ENCODE measurements at places on chromosomes 7 and 10.

DNA sequence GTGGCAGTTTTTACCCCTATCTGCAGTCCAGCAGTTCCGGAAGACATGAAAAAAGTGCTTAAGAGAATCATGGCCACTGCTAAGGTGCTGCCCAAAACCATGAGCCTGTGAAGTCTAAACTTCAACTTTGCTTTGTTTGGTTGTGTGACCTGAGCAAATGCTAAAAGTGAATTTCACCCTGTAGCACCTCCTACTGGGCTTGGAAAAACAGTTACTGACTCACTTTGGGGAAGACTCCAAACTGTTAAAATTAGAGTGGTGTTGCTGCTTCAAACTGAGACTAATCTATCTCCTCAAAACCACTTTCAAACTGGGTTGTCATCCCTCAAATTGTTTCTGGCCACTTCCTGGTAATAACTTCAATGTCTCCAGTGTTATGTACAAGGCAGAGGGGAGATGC, 21.3 kb downstream of the MKX start:
- no peak for DNase-seq

GRCh38 chr10:100683004-100683403, 62.4 kb upstream of the PAX2 start:
- no peak for DNase-seq

GRCh38 chr7:33108554-33109004, 625 bp downstream of the RP9 start:
- no peak for DNase-seq

DNA sequence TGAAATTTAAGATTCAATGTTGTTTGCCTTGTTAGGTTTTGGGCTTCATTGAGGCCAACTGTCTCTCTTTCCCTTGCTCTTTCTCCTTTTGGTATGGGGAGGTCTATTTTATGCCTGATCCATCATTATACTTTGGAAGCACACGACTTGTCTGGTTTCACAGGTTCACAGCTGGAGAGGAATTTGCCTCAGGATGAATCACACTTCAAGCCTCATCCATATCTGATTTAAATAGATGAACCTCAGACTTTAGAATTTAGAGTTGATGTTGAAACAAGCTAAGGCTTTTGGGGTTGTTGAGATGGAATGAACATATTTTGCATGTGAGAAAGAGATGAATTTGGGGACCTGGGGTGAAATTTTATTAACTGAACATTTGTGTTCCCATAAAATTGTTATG, 150.5 kb upstream of the IGFBP3 start:
- DNase-seq: no peak

DNA sequence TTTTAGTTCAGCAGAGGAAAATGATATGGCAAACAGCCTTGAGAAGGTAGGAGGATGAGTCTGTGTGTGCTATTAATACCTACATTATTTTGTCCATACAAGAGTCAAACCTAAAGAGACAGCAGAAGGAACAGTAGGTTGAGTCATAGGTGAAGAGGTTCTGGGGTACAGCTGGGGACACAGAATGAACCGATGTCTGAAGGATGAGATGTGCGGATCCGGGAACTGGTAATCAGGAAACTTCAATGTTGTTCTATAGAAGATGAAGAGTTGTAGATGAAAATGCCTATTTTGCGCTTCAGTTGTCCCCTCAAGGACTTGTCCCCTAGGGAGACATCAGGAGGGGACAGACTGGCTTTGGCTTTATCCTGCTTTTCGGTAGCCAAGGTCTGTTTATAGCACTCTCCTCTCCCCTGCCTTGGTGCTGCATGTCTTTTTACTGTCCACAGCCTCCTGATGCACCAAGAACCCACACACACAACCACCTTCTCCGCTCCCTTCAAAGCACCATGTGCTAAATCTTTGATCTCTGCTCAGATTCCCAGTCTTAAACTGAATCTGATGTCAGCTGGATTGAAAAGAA, 94.6 kb downstream of the GNAT3 start:
- no peak for DNase-seq

- no peak for DNase-seq
These were observed 451.7 kb upstream of the TEX47 start for GRCh38 chr7:89247207-89247606.

GRCh38 chr7:13279854-13280435, 592.5 kb downstream of the ARL4A start:
- peak; percentile 61 for DNase-seq

GRCh38 chr7:26087321-26088091, 64.5 kb upstream of the NFE2L3 start:
- no peak for DNase-seq

DNA sequence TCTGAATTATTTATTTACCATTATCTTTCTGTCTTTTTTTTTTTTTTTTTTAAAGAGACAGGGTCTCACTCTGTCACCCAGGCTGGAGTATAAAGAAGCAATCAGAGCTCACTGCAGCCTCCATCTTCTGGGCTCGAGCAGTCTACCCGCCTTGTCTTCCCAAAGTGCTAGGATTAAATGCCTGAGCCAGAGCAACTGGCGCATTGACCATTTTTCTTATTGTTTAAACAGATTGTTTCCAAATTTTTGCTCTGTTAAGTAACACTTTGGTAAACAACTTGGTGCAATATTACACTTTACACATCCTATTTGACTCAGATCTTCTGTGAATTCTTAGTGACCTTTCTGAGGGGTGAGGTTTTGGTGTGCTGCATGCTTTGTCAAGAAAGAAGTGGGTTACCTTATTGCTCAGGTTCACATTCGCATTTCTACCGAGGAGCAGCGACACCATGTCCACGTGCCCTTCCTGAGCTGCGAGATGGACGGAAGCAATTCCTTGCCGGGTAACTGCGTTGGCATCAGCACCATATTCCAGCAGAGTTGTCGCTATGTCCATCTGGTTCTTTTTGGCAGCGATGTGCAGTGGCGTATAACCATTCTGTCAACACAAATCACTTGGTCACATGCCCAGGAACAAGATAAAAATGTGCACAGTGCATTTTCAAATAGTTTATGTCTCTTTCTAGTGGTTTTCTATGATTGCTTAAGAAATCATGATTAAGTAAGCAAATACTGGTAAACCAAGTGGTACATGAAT, 203.2 kb downstream of the ANK3 start:
- DNase-seq: no peak

DNA sequence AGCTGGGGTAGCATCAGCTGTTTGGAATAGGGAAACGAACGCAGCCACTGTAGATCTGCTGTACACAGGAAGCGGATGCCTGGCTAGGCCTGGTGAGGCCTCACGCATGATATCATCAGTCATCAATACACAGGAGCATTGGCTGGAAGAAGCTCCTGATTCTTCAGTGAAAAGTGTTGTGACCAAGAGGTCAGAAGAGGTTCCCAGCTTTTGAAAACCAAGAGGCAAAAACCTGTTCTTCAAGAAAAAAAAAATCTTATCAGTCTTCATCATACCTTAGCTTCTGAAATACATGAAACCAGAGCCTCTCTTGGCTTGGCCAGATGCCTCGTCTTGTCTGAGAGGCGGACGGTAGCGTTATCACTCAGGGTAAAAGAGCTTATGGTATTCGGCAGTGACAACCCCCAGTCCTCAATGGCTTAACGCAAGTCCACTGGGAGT, 139.3 kb upstream of the TCF7L2 start:
- DNase-seq: no peak

DNA sequence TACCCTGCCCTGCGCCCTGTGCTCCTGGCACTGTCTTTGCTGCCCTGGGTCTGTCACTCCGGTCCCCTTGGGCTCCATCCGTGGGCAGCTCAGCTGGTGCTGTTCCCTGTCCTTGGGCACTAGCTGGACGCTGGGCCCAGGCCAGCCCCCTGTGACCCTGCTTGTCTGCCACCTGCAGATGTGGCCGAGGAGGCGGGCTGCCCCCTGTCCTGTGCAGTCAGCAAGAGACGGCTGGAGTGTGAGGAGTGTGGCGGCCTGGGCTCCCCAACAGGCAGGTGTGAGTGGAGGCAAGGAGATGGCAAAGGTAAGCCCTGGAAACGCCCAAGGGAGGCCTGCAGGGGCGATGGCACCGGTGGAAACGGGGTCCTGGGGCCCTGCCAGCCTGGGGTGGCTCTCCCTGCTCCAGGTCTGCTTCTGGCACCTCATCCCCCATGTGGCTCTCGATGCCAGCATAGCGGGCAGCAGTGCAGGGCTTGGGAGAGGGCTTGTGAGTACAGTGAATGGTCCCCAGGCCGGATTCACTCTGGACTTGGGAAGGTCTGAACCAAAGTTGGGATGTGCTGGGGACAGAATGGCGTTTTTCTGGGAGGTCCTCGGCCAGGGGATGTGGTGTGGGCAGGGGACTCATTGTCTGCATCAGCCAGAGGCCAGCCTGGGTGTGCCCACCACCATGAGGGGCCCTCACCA, 26.2 kb upstream of the CSGALNACT2 start:
- no peak for DNase-seq

- DNase-seq: no peak
These were observed 1128.7 kb downstream of the CNTNAP2 start for GRCh38 chr7:147245274-147245673.

GRCh38 chr7:148699782-148700629, 1.3 kb downstream of the CUL1 start:
- no peak for DNase-seq

GRCh38 chr10:95694665-95695064, 938 bp upstream of the TCTN3 start:
- DNase-seq: no peak

DNA sequence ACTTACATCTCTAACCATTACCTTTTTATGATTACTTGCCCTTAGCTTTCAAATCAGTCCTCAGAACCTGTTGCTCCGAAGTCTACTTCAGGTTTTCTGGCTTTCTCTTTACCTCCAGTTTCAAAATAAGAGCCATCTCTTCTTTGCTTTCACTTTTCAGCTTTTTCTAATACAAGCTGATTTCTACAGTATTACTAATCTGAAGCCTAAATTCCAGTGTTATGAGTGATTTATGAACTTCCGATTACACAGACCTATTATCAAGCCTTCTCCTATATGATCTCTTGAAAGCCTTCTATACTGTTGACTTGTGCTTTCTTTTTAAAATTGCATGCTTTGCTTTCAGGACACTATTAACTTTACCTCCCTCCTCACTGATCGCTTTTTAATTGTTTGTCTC, 1307.8 kb upstream of the CELF2 start:
- DNase-seq: no peak

- no peak for DNase-seq
These were observed 66.9 kb downstream of the FOXL3 start for GRCh38 chr7:356691-357462.

DNA sequence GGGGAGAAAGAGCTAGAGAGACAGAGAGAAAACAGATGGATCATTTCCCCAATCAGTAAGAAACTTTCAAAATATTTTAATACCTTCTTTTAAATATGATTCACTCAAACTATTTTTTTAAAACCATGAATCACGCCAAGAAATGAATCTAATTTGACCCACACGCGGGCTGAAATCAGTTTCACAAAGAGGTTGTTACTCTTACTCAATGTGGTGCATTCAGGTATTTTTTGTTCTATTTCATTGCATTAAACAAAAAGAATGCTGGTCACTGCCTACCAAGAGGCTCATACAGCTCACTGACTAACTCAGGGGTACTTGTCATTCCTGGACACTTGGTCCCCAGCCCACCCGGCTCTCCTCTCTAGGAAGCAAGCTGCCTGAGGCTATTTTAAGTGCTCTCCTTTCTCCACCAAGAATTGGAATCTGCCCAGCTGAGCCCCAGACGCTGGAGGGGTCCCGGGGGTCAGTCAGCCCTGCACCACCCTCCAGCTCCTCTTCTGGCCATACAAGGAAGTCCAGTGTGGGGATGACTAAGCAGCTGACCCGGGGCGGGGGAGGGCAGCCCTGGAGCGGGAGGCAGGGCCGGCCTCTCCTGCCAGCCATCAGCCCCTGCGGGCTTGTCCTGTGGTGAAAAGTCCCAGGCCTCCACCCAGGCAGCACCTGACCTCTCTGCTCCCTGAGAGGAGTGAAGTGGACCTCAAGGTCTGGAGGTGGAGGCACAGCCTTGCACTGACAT, 21.7 kb upstream of the PFKP start:
- DNase-seq: no peak

GRCh38 chr7:140982508-140982907, 32.2 kb downstream of the MRPS33 start:
- no peak for DNase-seq

GRCh38 chr10:127195041-127195506, 1.3 kb downstream of the INSYN2A start:
- no peak for DNase-seq

DNA sequence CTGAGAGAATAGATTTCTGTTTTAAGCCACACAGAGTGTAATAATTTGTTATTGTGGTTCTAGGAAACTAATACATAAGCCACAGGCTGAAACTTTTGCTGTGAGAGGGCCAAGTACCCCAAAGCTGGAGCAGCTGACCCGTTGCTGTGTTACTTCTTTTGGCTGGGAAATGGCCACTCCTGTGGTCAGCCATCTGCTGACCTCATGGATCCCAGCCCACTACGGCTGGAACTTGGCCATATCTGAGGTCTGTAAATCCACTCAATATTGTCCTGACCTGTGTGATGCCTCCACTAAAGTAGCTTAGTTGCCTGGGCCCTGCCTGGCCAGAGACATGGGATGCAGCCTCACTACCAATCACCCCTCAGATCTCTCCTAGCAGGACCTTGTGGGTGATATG, 17.4 kb upstream of the LOXL4 start:
- no peak for DNase-seq

DNA sequence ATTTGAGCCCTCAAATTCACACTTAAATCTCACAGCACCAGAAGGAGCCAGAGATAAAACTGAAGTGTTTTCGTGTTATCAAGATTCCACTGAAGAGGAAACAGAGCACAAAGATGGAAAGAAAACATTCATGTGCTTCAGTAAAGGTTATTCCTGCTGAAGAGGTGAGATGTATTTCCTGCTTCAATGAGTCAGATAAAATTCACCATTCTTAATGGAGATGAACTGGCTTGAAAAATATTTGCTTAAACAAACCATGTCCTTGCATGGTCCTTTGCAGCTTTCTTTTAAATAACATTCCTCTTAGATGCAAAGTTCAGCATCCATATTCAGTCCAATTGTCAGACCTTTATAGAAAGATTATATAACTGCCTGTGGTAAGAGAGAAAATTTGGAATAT, 294.2 kb downstream of the IPMK start:
- no peak for DNase-seq

DNA sequence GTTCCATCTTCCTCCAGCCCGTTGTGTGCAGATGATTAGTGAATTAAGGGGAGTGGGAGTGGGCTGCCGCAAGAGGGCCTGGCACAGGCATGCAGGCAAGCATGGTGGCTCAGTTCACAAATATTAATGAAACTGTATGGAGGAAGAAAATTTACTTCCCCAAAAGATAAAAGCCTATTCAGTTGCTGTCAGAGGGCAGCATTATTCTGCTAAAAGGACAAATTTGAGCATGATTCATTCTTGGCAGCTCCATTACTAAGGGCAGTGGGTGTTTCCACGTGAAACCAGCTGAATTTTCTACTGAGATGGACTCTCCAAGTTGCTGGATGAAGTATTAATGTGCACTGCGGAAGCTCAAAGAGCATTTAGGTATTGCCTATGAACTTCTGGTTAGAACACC, 90.9 kb upstream of the WDR11 start:
- no peak for DNase-seq

- DNase-seq: no peak
These were observed 625.1 kb upstream of the MKI67 start for GRCh38 chr10:128751284-128751683.

All from NCI-H1417 treated with DMSO at 0.1 percent for 48 hours (cell line).